Posterior vena cava (tissue), 2 donors: ENCODE measurements at places on chromosomes 16 and 17. TPM values are rescaled to one million over a fixed set of nuclear protein-coding genes. Genes with fewer than 3 reads are reported as not detected.

GRCh38 chr17:5819921-5820685, 235.8 kb upstream of the NLRP1 start:
- DNase-seq = no peak

DNA sequence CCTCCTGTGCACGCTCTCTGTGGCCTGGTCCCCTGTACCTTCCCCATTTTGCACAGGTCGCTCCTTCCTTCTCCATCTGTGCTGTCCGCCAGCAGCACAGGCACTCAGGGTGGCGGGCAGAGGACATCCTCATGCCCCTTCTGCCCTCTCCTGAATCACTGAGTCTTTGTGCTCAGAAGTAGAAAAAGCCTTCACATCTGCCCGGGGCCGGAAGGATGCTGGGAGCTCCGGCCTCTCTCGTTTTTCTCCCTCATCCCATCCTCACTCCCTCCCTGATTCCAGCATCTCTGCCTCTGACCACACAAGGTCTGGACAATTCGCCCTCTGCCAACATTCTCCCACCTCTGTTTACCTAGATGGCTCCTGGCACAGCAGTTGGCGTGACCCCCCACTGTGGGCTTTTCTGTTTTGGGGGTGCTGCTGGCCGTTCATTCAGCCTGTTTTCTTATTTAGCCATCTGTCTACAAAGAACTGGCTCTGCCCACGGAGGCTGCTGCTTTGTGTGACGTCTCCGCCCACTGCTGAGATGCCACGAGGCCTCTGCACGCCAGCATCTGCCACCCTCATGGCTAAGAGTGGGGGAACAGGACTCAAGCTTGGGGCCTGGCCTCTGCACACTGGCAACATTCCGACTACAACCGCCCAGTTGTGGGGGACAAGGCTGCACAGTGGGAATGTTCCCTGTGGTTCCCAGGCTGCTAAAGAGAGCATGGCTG, 36.7 kb downstream of the SEC14L5 start:
- no peak for DNase-seq

DNA sequence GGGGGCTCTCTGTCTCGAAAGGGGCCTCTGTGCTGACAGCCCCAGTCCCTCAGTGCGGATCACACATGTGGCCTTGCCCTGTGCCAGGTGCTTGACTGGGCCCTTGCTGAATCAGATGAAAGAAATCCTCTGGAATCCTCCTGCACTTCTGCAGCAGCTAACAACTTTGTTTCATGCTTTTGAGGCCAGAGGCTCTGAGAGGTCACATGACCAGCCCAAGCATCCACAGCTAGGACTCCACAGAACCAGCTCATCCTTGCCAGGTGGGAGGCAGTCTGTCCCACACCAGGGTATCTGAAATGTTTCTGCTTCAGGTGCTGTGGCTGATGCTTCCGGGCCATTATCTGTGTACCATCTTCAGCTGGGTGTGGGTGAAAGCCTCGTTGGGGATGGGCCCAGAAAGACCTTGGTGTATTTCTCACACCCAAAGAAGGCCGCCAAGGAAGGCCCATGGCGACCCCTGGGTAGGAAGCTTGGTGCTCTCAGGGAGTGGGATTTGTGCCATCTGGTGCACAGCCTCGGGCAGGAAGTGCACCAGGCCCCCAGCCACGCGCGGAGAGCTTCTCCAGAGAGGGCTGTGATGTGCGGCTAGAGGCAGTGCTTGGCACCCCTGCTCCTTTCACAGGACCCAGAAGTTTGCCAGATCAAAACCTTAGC, 143.8 kb downstream of the CLEC16A start:
- peak; percentile 70 for DNase-seq

GRCh38 chr16:52727849-52728248, 180.9 kb upstream of the TOX3 start:
- no peak for DNase-seq

The OR1E2 gene
- total RNA-seq = not detected

The SBK1 gene
- total RNA-seq = 0.05 TPM

The ELP5 gene
- total RNA-seq = 40.0 TPM

The CACNG4 gene
- total RNA-seq = not detected
